ENCODE measurements at places on chromosomes 7 and 10.

- no peak for DNase-seq
These were observed 1.8 kb downstream of the TMEM225B start for GRCh38 chr7:99599836-99600235.

DNA sequence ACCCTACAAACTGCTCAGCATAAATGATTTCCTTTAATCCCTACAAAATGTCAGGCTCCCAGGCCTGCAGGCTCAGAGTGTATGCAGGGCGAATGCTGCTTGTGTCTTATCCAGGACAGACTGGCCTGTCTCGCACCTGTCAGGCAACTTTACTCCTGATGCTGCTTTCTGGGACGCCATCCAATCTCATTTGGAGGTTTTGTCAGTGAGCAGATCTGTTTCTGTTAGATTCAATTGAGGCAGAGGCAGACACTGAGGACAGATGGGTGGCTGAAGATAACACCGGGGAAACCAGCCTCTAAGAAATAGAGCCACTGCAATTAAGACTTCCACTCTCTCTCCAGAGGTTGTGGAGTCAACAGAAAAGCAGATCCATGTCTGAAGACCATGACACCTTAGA lies 115.6 kb downstream of the DPP6 start:
- no peak for DNase-seq

- no peak for DNase-seq
These were observed 17.9 kb upstream of the DDX21 start for GRCh38 chr10:68938117-68938516.

DNA sequence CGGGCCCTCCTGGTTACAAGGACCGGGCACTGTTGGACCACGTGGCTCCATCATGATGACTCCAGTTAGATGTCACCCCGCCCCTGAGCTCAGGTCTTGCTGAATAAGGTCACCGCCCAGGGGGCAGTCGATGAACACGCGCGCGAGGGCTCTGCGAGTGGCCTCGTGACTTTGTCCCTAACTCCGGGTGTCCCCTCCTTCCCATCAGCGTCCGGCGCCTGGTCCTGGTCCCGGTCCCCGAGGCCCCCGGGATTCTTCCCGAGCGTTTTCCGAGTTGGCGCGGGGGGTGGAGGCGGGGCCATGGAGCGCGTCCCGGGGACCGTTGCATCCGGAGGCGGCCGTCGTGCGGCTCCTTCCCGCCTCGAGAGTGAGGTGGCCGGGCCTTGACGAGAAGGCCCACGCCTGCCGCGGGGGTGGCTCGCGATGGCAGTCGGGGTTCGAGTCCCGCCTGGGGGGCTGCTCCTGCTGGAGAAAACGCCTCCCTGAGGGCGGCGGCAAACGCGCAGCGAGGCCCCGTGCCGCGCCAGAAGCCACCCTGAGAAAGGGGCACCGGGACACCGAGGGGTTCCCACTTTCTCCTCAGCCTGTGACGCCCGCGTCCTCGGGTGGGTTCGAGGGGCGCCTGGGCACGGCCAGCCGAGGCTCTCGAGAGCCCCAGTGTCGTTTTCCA lies 569 bp upstream of the NPTX2 start:
- no peak for DNase-seq

DNA sequence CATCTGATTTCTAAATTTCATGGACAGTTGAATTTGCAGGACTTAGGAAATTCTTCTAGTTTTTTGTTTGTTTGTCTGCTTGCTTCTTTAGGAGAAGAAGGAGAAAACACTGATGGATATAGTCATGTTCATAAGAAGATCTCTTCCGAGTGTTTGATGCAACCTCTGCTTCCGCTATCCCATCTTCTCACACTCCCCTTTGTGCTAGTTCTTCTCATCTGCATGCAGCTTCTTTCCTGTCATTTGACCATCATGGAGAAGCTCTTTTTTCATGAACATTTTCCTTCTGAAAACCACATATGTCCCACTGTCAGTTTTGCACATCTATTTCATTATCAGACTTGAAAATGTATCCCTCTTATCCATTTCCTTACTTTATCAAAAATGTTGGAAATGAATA lies 346.9 kb upstream of the PRKCQ start:
- DNase-seq = no peak

GRCh38 chr10:94224656-94225055 lies 138.1 kb downstream of the NOC3L start:
- DNase-seq = no peak

DNA sequence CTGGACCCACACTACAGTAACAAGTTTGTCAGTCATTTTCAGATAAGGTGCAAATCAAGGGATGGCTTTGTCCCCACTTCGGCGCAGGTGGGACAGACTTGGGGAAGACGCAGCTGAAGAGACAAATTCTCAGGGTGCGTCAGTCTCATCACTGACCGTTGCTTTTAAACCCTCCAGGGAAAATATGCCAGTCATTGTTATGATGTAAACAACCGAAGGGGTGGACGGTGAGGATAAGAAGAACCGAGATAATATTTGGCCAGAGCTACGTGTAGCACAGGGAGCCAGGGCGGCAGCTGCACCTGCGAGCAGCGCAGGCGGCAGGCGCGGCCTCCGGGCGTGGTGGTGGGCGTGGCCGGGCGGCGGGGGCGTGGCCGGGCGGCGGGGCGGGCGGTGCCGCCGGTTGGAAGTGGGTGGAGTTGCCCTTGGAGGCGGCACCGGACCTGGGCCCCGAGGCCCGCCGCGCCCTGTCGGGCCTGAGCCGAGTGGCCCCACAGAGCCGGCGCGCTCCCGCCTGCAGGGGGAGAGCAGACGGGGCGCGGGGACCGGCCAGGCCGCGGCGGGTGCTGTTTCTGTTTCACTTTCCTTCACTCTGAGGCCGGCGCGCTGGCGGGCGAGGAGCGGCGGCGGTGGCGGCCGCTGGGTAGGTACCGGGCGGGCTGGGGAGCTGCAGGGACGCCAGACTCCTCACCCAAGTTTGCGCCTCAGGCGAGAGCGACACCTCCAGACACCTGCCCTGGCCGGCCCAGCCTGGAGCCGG lies at the start of gene PCGF5:
Gene PCGF5, plus strand, starts transcription at position 470 of the 760 bp plus-strand sequence. CDS start 2,209 bp downstream, outside the sequence.
- peak; percentile 93 for DNase-seq

DNA sequence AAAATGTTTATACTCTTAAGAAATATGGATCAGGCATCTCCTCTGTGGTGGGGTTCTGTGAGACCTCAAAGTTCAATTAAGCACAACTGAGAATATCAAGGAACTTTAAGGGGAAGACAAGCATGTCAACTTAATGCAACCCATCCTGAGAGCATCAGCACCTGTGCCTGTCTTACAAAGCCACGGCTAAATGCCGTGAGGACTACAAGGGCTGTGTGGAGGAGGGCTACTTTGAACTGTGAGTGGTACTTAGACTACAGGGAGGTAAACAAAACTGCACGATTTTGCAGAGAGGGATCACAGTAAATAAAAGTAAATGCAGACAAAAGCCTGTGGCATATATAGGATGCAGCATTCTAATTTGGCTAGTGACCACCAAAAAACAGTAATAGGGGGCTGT lies 139.1 kb downstream of the ATE1 start:
- no peak for DNase-seq

DNA sequence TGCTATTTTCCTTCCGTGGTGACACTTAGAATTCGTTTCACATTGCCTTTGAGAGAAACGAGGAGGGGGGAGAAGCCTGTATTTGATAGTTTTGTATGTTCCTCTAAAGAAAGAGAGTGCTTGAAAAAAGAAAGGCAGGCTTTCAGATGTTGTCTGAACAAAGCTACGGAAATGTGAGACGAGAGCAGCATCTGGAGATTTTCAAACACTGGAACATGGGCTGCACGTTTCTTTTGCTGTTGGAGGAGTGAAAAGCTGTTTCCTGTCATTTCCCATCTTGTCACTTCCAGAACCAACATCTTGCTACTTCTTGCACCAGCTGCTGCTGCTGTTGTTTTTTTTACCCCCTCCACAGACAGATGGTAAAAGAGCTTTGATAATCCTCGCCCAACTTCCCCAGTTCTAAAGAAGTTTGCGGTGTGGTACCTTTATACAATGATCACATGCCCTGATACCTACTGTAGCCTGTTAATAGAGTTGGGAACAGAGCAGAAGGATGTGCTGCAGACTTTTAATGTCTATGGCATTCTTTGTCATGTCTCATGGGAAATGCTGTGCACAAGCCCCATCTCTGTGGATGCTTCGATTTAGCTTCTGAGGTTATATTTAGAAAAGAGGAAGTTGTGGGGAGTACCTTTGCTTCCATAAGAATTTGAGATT lies 408.1 kb downstream of the AUTS2 start:
- no peak for DNase-seq

DNA sequence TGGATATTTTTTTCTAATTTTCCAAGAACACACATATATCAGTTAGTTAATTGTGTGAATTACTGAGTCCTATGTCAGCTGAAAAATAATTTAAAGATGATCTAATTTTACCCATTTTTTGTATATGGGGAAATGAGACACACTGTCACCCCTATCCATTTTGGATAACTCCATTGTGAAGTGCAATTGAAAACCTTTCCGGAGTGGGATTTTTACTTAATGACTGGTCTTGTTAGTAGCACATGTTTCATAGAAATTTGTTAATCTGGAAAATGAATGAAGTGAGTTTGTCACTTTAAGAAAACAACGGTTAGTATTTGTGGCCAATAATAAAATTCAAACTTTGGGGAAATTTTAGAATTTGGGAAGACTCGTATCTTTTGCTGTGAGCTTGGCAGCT lies 2.0 kb downstream of the GARS1 start:
- no peak for DNase-seq

GRCh38 chr7:136588216-136588615 lies 280.2 kb upstream of the CHRM2 start:
- no peak for DNase-seq

GRCh38 chr10:96765406-96766240 lies 45.3 kb upstream of the PIK3AP1 start:
- DNase-seq = peak; percentile 83

DNA sequence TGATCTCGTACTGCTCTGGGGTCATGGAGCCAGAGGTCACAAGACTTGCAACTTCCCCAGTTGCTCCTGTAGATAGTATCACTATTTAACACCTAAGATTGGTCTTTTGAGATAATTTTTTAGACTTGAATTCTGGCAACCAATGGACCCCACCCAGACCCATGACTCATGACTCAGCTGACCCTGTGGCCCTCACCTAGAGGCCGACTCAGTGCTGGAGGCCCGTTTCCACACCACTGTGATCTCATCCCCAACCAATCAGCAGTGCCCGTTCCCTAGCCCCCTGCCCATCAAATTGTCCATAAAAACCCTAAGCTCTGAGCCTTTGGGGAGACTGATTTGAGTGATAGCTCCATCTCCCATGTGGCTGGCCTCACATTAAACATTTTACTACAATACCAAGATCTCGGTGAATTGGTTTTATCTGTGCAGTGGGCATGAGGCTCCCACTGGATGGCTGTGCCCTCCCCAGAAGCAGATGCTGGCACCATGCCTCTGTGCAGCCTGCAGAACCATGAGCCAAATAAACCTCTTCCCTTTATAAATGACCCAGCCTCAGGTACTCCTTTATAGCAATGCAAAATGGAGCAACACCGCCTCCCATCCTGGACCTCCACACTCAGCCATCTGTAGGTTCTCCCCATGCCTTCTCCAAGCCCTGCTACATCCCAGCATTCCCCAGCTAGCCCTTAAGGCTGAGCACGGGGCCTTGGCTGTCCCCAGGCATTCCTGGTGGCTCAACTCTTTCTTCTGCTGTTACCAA lies 98.8 kb downstream of the PRKAG2 start:
- no peak for DNase-seq

DNA sequence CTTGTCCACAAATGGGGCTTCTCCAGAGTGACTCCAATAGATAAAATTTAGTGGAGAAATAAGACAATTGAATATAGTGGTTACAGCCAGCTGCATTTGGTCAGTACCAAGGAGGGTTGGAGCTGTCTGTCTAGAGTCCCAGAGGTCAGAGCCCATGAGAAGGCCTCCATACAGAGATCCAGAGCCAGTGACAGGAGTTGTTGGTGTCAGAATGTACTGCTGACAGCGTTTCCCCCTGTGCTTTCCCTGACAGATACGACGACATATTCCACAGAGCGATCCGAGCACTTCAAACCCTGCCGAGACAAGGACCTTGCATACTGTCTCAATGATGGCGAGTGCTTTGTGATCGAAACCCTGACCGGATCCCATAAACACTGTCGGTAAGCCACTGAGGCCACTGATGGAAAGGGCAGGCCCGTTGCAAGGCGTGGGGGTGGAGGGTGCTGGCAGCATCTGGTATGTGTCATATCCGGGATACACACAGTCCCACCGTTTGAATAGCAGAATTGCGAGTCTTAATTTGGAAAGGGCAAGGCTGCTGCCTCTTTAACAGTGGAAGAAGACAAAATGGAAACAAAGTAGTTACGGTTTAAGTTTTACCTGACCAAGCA lies 483.6 kb downstream of the NRG3 start:
- DNase-seq = no peak

GRCh38 chr10:47092376-47092775 lies 181.1 kb downstream of the PTPN20 start:
- DNase-seq = no peak

DNA sequence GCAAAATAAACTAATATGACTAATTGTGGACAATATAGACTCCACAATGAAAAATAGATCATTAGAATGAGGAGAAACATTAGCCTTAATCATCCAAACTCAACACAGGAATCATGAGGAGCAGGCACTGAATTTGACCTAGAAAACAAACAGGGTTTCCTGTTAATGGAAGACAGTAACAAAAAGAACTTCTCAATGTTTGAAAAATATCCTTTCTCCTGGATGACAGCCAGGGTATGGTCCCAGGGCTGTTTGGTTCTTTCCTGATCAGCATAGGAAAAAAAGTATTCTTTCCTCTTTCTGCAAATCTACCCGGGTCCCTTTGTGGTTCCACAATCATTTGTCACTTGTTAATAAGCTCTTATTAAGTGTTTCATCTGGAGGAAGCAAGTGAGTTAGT lies 145.3 kb upstream of the SVIL start:
- no peak for DNase-seq

DNA sequence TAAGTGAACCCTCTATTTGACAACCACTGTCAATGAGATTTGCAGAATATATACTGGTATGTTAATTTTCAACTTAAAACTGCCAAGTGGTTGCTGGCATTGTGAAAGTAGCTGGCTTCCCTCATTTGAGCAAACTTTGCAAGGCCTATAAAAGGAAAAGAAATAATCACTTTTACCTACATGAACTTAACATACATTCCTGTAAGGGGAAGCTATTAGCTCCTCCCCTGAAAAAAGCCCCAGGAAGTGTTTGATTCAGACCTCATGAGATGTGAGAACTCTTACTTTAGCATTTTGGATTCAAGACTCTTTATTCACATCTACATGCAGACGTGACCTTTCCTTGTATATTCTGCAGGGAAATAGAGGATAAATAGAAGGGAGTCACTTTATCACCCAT lies 175.6 kb downstream of the OTUD1 start:
- DNase-seq = no peak

GRCh38 chr10:18456984-18457383 lies 194.4 kb downstream of the NSUN6 start:
- DNase-seq = no peak

DNA sequence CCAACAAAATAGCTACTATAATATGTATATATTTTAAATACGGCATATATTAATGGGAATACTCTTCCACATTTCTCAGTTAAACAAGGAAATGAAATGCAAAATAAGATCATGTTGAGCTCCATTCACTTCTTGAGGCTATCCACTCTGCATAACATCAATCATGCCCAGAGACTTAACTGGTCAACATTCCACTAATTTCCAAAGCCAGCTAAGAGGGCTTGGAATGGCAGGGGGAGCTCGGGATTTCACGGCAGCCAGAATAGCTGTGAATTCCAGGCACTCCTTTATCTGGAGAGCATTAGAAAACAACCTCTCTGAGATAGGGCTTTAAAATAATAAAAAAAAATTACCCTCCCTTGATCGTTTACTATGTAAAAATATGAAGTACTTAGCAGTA lies 194.9 kb upstream of the CDCA7L start:
- no peak for DNase-seq

All from activated naive CD4-positive, alpha-beta T cell treated with anti-CD3 and anti-CD28 coated beads, Interleukin-2, amount 10 ng/mL, durations not matched to agents 7 days and 5 days (primary cell).